ENCODE measurements at places on chromosomes 2 and 18.

DNA sequence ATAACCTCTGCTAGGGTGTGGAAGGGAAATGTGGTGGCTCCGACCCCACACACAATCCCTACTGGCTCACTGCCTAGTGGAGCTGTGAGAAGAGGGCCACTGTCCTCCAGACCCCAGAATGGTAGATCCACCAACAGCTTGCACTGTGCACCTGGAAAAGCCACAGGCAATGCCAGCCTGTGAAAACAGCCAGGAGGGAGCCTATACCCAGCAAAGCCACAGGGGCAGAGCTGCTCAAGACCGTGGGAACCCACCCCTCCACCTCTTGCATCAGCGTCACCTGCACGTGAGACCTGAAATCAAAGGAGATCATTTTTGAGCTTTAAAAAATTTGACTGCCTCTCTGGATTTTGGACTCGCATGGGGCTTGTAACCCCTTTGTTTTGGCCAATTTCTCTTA, 249.0 kb upstream of the CDH2 start:
- DNase-seq: no peak

GRCh38 chr18:58793361-58793760, 71.3 kb upstream of the ZNF532 start:
- DNase-seq: no peak

DNA sequence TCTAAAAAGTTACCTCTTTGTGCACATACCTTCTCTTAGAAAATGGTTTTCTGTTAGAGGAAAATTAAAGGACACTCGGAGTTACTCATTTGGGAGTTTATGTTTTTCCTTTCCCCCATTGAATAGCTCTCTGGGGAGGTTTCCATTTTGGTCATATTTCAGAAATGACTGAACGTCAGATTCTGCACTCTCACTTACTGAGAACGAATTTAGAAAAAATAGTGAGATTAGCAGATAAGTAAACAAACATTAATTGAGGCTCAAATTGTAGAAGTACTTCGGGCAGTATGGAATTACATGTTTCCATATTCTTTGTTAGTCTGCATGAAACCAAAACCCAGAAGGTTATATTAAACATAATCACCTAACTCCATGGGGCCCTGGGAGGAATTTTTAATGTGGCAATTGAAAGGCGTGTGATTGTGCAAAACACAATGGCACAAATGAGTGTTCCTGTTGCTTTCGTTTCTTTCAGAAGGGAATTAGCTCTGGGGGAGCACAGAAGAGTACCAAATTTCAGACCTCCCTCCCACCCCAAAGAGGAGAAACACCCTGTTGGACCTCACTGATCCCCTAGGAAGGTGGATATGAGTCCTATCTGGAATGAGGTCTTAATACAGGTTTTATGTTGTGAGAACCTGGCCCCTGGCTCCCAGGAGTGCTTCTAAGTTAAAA, 212.3 kb downstream of the BCL2 start:
- DNase-seq: no peak

GRCh38 chr2:11117776-11118175, 37.5 kb upstream of the SLC66A3 start:
- no peak for DNase-seq

- no peak for DNase-seq
Observed at GRCh38 chr18:58253318-58253717, 209.3 kb downstream of the NEDD4L start.

DNA sequence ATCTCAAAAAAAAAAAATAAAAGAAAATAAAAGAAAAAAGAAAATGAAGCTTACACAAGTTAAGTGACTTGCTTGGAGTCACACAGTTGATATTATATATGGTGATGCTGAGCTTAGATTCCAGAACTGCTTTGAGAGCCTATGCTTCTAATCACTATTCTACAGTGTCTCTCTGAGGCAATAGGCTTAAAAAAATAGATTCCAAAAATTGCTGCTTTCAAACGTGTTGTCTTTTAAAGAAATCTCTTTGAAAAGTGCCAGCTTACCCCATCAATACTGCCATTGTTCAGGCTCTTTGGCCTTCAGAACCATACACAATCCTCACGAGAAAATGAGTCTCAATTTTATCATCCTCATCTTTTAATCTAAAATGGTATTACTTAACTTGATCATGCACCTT, 102.6 kb downstream of the CDK15 start:
- DNase-seq: no peak

DNA sequence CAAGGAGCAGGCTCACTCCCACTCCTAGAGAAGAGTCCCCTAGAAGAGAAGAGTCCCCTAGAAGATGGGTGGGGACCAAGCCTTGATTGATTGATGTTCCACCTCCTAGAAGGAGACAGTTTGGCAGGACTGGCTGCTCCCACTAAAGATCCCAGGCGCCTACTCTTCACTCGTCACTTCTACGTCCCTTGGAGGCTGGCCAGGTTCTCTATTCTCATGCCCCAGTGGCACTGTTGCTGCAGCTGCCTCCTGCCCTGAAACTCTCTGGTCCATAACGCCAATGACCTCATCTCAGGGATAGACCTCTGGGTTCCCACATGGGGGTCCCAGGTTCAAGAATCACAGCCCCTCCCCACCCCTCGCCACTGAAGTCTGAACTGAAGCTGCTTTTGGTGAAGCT, 2.5 kb upstream of the SP140L start:
- no peak for DNase-seq

- no peak for DNase-seq
Observed at GRCh38 chr2:176200971-176201370, 12.5 kb downstream of the HOXD1 start.

DNA sequence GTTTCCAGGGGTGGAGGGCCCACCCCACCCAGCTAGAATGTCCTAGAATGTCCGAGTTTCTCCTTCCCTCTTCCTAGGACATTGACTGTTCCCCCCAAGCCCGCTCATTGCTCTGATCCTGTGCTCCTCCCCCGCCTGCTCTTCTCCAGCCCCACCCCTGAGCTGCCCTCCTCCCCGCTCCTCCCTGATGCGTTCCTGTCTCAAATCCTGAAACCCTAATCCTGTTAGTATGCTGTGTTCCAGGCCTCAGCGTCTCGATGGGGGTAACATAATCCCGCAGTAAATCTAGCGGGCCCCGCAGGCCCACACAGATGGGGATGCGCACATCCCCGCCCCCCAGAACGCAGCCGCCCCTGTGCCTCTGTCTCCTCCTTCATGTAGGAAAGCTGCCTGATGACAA, 51.3 kb downstream of the NRP2 start:
- no peak for DNase-seq

GRCh38 chr18:23878336-23878900, 136.1 kb upstream of the TTC39C start:
- no peak for DNase-seq

DNA sequence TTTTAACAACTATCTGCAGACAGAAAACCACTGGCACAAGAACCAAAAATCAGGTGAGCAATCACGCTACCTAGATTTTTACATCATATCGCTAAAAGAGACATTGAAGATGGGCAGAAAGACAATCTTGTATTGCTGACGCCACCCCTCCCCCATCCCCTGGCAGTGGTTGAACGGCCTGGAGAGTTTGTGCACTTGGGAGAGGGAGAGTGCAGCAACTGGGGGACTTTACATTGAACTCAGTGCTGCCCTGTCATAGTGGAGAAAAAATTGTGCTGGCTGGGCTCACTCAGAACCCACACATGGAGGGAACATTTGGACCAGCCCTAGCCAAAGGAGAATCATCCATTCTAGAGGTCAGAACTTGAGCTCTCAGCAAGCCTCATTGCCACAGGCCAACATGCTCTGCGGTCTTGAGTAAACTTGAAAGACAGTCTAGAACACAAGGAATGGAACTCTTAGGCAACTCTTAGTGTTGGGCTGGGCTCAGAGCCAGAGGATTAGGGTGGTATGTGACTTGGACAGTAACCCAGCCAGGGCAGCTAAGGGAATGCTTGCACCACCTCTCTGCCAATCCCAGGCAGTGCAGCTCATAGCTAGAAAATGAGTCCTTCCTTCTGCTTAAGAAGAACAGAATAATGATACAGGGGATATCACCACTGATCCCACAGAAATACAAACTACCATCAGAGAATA, 220.0 kb upstream of the CYP26B1 start:
- DNase-seq: no peak

DNA sequence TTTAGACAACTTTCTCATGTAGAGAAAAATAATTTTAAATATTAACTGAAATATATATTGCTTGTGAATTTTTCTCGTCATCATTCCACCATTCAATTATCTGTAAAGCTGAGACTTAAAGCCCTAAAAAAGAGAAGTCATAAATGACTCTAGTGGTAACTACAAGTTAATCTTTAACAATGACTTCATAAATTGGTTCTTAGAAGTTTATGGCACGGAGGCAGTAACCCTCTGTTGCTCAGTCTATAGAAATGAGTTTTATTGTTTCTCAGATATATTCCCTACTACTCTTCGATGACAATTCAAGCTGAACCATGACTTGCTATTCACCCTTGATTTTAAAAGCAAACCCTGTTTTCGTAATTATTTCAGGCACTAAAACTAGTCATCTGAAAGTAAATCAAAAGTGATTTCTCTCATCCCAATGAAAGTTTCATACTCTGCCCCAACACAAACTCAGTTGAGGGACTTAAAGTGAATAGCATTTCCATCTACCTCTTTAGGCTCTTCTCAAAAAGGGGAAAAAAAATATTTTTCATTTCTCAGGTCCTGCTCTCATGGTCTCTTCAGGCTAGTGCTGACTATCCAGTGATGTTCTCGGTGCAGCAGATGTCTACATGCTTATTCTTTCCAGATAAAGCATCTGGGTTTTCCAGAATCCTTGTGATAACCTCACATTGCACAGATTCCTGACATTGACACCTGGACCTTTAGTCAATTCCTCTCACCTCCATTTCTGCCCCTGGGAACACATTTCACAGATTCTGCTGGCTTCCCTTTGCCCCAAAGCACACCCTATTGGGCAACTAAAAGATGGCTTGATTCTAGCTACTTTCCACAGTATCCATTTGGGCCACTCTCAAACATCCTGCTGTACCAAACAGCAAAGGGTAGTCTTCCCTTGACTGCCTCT, 207.8 kb upstream of the LRATD1 start:
- no peak for DNase-seq

DNA sequence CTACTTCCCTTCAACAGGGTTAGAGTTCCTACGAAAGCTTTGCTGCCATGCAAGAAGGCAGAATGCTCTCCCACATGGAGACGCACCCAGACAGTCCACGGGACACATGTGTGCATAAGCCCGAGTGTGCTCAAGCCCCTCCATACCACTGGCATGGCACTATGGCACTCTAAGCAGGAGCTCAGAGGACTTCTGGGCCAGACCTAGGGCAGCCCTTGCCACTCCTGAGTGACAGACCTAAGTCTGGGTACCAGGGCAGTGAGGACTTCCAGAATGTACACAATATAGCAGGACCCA, 11.4 kb upstream of the ARID5A start:
- no peak for DNase-seq

- no peak for DNase-seq
Observed at GRCh38 chr2:48471048-48471474, 58.9 kb upstream of the STON1 start.

DNA sequence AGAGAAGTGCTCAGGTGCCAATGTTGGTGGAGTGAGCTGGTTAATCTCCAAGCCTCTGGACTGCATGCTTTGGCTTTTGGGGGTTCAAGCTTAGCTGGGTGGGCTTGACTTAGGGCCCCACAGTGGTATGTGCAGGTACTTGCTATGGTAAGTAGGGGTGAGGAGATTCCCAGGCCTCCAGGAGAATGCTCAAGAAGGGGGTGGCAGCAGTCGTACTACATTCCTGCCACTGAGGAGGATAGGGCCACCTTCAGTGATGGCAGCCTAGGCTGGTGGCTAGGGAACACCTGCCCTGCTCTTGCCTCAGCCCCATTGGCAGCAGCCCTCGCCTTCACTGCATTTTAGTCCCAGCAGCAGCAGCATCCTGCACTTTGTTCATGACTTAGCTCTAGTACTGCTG, 55.6 kb upstream of the MYL1 start:
- no peak for DNase-seq

GRCh38 chr18:48994044-48994651, 43.4 kb upstream of the SMAD7 start:
- no peak for DNase-seq

GRCh38 chr2:84944295-84944909, 26.6 kb upstream of the KCMF1 start:
- no peak for DNase-seq

DNA sequence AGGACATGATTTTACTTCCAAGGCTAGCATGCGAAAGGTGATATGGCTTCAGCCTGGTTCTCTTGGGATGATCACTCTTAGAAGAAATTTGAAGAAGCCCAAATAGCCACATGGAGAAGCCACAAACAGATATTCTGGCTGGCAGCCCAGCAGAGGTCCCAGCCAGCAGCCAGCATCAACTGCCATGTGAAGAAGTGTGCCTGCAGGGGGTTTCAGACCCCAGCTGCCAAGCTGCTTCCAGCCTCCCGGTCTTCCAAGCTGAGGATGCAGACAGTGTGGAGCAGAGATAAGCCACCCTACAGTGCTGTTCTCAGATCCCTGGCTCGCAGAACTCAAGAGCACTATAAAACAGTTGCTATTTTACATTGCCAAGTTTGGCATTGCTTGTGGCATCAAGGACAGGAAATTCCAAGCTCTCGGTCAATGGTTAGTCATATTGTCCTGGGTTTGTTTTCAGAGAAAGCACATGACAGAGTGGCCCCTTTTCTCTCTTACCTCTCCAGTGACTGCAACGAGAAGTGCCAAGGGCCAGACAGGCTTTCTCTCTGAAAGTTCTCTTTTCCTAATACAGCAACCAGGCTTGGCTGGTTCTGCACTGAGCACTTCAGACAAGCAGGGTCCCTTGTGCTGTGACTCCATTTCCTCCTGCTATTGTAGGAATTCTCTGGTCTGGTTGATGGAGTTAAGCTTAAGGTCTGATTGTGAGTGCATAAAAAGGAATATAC, 223.7 kb downstream of the ANKRD30B start:
- DNase-seq: no peak

- no peak for DNase-seq
Observed at GRCh38 chr2:10940596-10940995, 28.9 kb downstream of the KCNF1 start.

GRCh38 chr2:194155431-194155830, 1501.6 kb upstream of the SLC39A10 start:
- no peak for DNase-seq

- no peak for DNase-seq
Observed at GRCh38 chr2:24886126-24886501, 33.9 kb downstream of the ADCY3 start.

GRCh38 chr2:56286936-56287335, 103.1 kb downstream of the CCDC85A start:
- no peak for DNase-seq

DNA sequence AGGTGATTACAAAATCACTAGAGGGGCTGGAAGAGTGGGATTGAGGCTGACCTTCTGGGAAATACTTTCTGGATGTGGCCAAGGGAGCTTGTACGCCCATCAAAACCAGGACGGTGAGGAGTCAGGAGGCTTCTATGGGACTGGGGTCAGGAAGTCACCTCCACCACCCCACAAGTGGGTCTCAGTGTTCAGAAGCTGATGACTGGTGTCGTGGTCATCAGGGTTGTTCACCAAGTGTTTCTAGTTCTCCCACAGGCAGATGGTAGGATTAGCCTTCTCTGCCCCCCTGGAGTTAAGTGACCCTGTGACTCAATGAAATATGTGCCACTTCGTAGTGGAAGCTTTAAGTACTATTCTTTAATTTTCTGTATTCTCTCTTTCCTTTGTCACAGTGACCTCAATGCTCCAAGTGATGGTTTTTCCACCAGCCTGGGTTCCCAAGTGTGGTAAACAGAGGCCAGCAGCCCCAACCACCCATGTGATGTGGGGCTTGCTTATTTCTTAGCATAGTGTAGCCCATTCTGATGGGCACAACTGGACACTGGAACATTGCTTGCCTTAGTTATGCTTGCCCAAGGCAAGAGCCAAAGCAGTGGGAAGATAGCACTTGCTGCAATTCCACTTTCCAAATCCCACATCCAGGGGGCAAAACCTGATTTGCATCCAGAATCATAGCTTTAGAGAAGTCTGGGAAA, 258.8 kb downstream of the CYP26B1 start:
- DNase-seq: no peak

GRCh38 chr18:25164848-25165811, 186.8 kb downstream of the ZNF521 start:
- DNase-seq: no peak
